AG04449 (cell line): ENCODE measurements at places on chromosomes 1 and 21.

- DNase-seq, result no peak
These were observed 16.7 kb downstream of the C1orf174 start for GRCh38 chr1:3883194-3883925.

DNA sequence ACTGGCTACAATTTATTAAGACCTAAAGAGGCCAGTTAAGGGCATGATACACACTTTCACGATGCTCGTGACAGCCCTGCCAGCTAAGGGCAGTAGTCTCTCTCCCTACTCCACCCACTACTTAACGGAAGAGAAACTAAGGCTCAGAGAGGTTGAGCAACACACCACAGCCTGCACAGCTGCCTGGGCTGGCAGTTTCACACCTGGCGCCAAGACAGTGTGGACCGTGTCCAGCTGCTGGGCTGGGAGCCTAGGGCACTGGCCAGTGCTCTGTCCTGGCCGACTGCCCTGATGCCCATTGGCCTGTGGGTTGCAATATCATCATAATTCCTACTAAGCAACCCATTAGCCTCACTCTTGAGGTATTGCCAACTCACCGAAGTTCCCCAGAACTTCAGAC lies 27.6 kb downstream of the TENT5C start:
- no peak for DNase-seq

GRCh38 chr21:43842742-43843141 lies 22.3 kb upstream of the AGPAT3 start:
- DNase-seq, result no peak

- no peak for DNase-seq
These were observed 19.7 kb upstream of the GALNT2 start for GRCh38 chr1:230047114-230047865.

DNA sequence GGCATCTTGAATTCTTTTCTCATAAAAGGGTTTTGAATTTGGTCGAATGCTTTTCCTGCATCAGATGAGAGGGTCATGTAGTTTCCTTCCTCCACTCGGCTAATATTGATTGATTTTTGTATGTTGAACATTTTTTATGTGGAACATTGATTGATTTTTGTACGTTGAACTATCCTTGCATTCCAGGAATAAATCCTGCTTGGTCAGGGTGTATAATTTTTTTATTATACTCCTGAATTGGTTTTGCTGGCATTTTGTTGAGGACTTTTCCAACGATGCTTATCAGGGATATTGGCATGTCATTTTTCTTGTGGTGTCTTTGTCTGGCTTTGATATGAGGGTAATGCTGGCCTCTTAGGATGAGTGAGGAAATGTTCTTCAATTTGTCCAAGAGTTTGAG lies 8.5 kb downstream of the TMEM240 start:
- no peak for DNase-seq

DNA sequence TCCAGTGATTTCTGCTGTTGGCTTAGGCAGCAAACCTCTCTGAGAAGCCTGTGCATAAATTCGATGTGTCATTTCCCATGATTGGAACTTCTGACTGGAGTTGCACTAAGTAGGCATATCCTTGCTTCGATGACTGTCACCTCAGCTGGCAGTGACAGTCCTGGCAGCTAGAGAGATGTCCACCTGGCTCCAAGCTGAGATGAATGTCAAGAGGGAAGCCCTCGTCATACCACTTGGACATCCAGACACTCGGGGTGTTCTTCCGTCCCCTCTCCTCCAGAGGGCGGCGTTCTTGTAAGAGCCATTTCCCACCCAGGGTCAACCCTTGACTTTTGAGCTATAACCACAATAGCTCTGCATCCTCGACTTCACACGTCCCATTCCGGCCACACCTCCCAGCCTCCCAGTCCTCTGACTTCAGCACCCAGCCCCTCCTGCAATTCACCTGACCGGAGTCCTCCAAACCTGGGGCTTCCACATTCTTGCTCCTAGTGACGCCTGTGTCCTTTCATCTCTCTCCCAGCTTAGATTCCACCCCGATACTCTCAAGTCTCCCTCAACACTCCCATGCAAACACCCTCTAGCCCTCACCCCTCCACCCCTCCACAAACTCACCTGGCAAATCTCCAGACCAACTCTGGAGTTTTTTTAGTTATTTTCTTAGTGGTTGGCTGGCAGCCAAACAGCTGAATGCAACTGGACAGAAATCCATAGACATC lies 17.3 kb downstream of the CA6 start:
- DNase-seq, result no peak

GRCh38 chr1:186050360-186050759 lies 316.2 kb downstream of the HMCN1 start:
- DNase-seq, result no peak

GRCh38 chr1:49016030-49016977 lies 239.6 kb upstream of the BEND5 start:
- no peak for DNase-seq

- DNase-seq, result no peak
These were observed 169.9 kb downstream of the HS2ST1 start for GRCh38 chr1:87084244-87084836.

DNA sequence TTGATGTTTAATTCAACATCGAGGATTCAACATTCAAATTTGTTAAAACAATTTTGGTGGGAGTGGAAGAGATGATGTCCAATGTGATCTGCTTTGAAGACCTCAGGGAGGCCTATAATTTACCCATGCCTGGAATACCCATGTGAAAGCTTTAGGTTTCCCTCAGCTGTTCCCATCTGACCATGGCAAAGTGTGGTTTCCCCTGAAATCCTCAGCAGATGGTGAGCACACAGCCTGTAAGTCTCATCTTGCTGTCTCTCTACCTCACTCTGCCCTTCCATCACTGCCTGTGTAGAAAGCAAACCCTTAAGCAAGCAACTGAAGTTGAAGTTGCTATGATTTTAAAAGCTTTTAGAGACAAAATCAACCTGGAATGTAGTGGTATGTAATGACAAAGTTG lies 80.1 kb upstream of the ATF3 start:
- no peak for DNase-seq

DNA sequence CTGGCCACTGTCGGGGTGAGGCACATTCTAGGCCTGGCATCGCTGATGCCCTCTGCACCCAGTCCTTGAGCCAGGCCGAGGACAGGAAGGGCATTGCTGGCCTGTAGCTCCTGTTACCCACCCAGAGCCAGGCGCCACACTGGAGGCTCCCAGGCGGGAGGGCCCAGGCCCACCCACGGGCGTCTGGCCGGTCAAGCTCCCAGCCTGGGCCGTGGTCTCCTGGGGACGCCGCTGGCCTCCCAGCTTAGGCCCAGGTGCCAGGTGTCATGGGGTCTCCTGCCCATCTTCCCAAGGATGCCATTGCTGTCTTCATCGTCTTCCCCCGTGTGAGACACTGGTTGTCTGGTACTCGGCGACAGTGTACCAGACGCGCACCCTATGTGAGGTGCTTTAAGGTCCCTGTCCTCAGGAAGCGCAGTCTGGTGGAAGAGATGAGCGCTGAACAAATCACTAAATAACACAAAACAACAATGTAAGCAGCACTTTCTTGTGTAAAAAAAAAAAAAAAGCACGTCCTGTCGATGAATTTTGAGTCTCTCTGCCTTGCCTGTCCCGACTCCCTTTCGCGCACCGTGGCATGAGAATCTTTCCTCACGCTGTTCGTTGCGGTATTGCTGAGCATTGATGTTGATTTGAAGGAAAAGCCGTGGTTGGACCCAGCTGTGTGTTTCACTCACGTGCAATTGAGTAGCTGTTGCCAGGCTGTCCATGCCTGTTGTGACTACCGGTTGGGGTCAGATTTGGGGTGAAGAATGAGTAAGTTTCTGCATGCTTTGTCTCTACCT lies 27.0 kb upstream of the TRAPPC10 start:
- DNase-seq, result no peak

- DNase-seq, result no peak
These were observed 29.4 kb upstream of the BMP8A start for GRCh38 chr1:39462074-39462473.

DNA sequence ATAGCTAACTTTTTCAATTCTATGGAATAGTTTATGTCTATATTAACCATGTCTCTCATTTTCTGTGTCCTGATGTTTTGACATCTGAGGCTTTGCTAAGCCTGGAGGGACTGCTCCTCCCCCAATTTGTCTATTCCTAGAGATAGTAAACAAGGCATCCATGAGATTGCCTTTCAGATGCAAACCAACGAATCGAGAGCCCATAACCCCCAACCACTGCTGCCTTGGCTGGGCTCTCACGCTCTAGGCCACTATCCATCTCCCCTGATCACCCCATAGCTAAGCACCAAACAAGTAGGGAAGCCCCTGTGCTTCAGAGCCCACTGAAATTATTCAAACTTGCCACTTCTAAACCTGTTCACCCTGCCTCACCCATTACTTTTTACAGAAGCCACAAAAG lies 437.7 kb downstream of the SETD4 start:
- no peak for DNase-seq

- no peak for DNase-seq
These were observed 12.9 kb upstream of the KCNE1 start for GRCh38 chr21:34524646-34525601.

GRCh38 chr1:91523482-91523881 lies 22.8 kb downstream of the CDC7 start:
- no peak for DNase-seq

- DNase-seq, result no peak
These were observed 466.9 kb downstream of the PCP4 start for GRCh38 chr21:40334159-40334558.

DNA sequence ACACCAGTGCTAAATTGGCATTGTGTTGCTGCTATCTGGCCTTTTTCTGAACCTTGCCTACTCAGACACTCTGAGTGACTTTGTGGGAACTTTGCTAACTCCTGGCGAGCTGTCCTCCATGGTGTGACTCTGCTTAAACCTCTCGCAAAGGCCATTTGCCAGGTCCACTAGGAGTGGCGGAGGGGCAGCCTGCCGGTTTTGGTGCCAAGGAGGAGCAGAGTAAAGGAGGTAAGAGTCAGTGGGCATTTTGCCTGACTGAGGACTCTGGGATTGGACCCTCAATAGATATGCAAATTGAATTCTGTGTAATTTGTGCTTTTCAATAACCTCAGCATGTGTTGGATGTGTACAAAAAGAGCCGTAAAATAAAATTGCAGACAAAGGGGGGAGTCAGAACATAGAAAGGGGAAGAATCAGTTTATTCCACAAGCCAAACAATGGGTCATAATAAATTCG lies 386.6 kb upstream of the NFIA start:
- DNase-seq, result no peak

- DNase-seq, result no peak
These were observed 16.5 kb upstream of the SLC30A1 start for GRCh38 chr1:211595419-211595818.

GRCh38 chr1:220928320-220928719 lies 49.1 kb downstream of the HLX start:
- DNase-seq, result no peak

DNA sequence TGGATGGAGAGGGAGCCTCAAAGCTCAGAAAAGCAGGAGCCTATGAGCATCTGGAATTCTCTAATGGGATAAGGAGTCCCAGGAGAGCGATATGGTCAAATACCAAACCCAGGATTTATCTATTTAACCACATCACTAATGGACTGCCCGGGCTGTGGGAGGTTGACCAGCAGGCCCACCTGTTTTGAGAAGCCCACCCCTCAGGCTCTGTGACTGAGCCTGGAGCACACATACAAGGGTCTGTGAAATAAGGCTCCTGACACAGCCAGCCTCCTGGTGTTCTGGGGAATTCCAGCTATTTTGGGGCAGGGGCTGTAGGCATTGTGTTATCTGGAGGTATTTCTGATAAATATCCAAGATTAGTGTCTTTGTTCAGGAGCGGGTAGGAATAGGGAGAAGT lies 132.0 kb upstream of the C1orf21 start:
- no peak for DNase-seq

DNA sequence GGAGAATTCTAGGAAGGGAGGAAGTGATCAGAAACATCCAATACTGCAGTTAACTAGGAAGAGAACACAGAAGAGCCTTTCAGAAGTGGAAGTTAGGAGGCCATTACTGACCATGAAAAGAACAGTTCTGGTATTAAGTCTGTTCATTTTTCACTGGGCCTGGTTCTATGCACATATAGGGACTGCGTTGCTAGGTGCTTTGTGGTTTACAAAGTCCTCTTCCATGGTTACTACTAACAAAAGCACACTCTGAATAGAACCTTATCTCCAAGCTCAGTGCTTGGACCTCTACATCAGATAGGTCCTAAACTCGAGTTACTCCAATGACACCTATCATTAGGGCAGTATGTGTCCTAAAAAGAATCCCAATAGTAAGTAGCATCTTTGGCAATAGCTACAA lies 75.4 kb downstream of the RPAP2 start:
- no peak for DNase-seq

DNA sequence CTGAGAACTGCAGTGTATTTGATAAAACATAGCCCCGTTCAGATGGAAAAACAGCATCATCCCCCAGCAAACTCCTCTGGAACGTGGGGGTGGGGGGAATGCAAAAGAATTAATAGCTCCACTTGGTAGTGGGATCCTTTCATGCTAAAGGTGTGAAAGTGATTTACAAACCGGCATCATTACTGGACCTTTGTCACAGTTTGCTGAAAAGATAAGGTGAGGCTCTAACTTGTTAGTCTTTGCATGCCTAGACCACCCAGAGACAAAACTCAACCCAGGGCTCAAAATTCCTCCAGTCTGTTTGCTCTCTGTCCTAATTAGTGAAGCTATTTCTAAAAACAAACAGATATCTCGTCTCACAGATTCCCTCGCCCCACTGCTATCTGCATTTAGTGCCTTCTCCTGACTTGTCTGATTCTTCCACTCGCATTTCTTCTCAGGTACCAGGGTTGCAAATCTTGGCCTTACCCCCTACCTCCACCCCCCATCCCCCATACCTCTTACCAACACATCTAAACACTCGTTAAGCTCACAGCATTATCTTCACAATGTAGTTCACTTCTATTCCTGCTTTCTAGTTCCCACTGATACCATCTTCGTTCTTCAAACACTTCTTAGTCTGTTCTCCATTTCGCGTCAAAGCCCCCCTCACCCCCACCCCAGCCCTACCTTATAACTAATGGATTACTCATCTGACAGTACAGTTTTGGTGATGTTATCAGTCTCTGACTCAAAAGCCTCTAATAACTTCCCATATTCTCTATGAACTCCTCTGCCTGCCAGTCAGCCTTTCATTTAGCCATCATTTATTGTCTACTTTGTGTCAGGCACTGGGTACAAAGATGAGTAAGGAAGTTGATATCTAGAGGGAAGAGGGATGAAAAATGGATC lies 11.8 kb downstream of the IER5 start:
- no peak for DNase-seq

DNA sequence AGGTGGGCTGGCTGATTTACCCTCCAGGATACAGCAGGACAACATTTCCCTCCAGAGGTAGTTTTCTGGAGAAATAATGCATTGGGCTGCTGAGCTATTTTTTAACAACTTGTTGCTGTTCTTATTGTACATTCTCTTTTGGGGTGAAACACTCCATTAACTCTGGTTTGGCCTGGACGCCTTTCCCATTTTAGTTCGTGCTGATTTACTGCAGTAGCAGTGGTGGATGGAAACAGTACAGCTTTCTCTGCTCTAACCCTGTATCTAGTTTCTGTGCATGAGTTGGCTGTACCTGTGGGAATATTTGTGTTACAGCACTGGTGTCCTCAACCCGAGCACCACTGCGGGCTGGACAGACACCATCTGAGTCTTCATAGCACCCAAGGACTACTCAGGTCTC lies 325.3 kb downstream of the ASTN1 start:
- DNase-seq, result no peak

- no peak for DNase-seq
These were observed 13.1 kb upstream of the LPGAT1 start for GRCh38 chr1:211843507-211844298.

- no peak for DNase-seq
These were observed 20.6 kb downstream of the MKNK1 start for GRCh38 chr1:46583494-46583893.
